ENCODE measurements at places on chromosomes 12 and 14.

GRCh38 chr12:28750946-28751685, 398.0 kb upstream of the FAR2 start:
- peak; percentile 16 for DNase-seq

GRCh38 chr14:73462048-73462715, 3.8 kb upstream of the NUMB start:
- peak; percentile 55 for DNase-seq

DNA sequence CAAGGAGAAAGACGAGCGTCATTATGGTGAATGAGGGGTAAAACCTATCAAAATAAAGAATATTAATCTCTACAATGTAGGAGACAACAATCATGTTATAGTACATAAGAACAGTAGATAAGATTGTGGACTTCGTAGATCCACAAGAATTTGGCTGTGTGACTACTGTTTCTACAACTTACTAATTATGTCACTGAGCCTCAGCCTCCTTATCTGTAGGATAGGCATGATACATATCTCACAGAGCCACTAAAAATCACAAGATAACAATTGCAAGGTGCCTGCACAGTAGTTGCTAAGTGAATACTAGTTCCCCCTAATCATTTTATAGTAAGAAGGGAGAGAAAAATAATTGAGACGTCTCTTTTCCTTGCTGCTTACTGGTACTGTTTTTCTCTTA, 78.2 kb upstream of the STAC3 start:
- DNase-seq: no peak

- peak; percentile 71 for DNase-seq
These were observed 157.7 kb downstream of the TTC7B start for GRCh38 chr14:90658541-90658967.

DNA sequence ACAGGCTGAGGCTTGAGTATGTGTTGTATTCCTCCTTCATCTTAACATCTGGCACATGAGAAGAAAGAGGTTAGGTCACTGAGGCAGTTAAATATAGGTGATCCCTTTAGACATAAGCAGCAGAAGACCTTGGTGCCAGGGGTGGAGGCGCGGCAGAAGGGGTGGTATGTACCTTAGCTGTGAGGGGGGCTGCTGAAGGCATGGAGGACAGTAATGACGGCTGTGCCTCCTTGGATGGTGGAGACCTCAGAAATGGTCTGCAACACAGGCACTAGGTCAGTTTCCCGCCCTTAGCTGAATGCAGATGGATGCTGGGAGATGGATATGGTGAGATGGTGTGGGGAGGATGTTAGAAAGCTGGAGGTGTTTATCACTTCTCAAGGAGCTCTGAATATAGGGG, 1.5 kb upstream of the PNMA1 start:
- DNase-seq: no peak

- DNase-seq: no peak
These were observed 27.4 kb downstream of the RAB21 start for GRCh38 chr12:71782017-71782416.

- peak; percentile 27 for DNase-seq
These were observed 572 bp downstream of the EFS start for GRCh38 chr14:23364164-23365035.

GRCh38 chr12:96326628-96327227, 73.5 kb downstream of the CDK17 start:
- no peak for DNase-seq

DNA sequence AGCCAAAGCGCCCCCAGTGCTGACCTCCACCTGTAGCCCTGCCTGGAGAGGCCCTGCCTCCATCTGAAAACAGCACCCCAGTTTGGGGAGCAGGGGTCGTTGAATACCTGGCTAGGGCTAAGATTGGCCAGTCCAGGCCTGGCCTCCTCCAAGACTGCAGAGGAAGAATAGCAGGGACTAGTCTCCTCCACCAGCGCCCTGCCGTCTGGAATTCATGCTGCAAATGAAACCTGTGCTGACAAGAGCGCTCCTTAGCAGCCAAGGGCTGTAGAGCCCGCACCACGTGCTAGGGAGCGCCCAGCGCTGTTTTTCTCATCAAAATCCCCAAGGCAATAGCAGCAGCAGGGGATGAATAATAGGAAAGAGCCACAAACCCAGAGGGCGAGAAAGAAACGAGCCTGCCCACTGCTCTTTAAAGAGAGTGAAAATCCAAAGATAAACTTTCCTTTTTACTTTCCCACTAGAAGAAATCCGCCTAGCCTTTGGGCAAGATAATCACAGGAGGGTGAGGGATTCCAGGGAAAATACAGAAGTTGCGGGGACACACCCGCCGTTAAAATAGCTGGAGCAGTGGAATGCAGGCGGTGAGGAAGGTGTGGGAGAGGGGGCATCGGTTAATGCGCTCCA, 3.3 kb downstream of the COL2A1 start:
- DNase-seq: peak; percentile 67

DNA sequence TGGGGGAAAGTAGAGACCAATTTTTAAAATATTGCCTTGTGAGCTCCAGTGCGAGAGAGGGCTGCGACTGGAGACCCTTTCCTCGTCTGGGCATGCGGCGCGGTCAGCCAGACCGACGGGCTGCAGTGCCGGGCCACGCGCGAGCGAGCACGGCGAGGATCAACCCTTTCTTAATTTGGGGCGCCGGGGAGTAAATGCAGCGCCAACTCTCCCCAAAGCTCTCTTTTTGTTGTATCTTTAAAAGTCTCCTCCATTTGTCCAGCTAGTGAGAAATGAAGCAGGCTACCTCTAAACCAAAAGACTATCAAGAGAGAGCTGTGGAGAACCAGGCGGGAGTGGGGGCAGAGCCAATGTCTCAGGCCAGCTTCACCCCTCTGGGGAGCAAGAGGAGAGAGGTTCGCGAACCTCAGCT, 1.4 kb downstream of the SIX1 start:
- no peak for DNase-seq

DNA sequence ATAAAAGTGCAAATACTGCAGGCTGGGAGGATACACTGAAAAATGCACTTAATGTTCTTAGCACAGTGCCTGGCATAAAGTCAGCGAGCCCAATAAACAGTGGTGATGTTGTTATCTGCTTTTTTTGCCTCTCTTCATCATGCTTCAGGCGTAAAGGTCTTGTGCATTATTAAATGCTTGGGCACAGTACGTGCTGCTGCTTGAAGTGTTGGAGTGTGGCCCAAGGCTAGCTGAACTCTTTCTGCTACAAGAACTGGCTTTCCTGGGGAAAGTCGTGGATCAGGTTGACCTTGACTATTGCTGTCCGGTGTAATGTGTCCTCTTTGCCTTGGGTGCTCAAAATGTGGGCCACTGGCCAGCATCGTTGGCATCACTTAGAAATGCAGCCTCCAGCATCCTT, 43.0 kb downstream of the SMOC1 start:
- DNase-seq: no peak

GRCh38 chr12:58575256-58575655, 345.0 kb downstream of the LRIG3 start:
- DNase-seq: peak; percentile 66

DNA sequence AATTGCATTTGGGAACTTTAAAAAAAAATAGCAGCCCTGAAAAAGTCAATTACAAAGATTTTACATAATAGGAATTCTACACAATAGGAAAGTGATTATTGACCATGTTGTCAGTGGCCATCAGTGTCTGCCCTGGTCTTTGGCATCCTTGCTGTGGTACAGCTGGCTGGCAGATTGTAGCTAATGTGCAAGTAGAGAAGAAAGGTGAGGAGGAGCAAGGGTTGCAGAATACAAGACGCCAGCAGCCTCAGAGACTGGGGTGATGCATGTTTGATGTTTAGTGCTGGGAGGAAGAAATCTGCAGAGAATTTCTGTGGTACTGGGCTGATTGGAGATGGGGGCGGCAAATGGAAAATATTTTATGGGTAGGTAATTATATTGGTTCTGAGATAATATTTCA, 322.9 kb downstream of the TMEM117 start:
- no peak for DNase-seq

DNA sequence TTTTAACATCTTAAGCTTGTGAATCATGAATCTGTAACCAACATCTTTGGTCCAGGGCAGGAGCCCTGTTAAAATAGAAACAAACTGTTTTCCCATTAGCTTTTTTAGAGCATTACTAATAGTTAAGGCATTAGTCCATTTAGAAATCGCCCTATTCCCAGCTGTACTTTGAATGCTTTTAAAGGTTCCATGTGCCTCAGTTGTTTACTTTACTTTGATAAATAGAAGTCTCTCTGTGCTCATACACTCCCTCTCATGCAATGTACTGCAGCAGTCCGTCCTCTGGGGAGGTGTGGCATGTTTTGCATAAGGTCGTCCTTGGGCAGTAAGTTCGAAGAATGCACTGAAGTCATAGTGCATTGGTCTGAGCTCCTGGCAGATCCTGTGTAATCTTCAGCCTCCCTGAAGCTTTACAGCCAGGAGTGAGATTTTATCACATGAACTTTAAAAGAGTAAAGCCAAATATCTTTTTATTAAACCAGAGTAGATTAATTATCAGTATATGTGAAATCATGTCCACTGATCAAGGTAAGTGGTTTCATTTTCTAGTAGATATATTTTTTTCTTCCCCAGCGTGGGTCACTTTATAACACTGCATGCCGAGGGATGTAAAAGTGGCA, 134.7 kb downstream of the FGD4 start:
- peak; percentile 99 for DNase-seq

GRCh38 chr14:99012703-99013102, 259.3 kb downstream of the BCL11B start:
- no peak for DNase-seq

- no peak for DNase-seq
These were observed 64.3 kb upstream of the RBM19 start for GRCh38 chr12:114030451-114030850.

DNA sequence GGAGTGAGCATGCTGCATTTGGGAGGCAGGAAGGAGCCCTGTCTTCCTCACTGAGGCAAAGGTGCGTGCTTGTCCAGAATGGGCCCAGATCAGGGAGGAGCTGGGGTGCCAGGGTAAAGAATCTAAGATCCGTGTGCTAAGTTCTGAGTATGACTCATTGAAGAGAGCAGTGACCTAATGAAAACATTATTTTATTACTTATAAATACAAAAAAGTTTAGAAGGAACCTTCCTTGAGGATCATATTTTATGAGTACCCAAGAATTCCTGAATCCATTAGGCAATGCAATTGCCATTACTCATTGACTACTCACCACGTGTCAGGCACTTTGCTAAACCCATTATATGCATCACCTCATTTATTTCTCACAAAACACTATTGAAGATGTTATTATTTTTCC, 264.7 kb downstream of the EGLN3 start:
- DNase-seq: peak; percentile 74

DNA sequence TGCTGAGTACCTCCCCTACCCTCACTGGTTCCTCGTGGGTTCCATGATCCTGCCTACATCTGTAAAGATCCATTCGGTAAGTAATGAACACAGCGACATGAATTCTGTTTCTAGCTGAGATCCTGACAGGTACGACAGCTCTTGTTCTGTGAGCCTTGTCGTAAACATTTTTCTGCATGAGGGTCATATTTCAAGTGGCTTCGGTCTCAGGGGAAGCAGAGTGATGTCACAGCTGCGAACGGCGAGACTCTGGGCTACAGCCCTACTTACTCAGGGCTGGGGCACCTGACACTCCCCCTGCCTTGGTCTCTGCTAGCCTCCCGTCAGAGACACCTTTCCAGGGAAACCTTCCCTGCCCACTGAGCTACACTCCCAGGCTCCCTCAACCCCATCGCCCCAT, 85.8 kb downstream of the RBM19 start:
- DNase-seq: no peak

DNA sequence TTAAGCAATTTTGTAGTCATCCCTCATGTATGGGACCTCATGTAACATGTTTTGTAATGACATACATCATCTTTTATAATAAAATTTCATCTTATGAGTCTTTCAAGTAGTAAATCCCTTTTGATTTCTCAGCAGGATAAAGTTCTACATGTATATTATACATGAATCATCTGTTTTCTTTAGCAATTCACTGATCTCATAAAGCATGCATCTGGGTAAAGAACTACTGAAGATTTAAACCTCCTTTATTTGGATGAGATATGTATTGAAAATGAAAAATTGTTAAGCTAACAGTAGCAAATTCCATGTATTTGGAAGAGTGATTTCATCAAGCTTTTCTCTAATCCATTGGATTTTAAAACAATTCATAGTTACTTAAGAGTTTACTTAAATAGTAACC, 126.9 kb downstream of the KITLG start:
- peak; percentile 73 for DNase-seq

DNA sequence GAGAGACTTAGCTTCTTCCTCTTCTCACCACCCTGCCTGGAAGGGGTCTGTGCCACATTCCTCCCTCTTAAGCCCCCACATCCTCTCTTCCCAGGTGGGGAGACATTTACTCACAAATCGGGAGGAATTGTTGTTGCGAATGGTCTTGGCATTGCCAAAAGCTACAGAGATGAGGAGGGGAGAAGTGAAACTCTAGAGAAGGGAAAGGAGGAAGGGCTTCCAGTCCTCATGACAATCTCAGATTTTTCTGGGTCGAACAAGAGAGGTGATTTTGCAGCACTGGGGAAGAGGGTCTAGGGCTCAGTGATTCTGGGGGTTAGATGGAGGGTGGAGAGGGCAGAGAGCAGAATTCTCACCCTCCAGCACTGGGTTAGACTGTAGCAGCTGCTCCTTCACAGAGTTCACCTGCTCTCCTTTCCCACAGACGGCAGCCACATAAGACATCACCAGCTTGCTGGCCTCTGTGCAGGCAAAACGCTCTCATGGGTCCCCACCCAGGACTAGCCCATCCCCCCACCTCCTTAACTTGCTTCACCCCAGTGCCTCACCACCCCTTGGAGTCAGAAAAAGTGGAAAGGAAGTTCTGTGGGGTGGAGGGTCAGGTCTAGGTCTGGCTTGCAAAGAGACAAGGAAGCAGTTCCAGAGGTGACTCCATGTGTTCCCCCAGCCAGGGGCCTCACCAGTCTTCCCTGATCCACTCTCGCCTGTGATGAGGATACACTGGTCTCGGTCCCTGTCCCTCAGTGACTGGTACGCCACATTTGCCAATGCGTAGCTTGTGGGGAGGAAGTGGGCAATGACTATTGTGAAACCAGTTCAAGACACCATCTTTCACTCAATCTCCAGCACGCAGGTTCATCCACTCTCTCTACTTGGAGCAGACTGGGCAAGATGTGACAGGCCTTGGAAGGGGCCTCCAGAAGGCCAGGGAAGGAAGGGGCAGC, 2.7 kb downstream of the MYO1A start:
- no peak for DNase-seq

DNA sequence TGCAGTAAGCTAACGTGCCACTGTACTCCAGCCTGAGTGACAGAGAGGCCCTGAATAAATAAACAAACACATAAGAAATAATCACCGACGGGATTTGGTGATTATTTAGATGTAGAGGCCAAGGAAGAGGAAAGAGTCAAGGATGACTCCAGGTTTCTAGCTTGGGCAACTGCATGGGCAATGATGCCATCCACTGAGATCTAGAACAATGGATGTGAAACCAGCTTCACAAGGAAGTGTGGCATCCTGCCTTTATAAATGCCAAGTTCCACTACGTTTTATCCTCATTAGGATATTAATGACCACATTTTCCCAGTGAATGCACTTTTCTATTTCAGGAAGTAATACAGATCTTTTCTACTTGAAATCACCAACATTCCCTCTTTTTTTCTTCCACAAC, 10.9 kb upstream of the PTGER2 start:
- DNase-seq: no peak

DNA sequence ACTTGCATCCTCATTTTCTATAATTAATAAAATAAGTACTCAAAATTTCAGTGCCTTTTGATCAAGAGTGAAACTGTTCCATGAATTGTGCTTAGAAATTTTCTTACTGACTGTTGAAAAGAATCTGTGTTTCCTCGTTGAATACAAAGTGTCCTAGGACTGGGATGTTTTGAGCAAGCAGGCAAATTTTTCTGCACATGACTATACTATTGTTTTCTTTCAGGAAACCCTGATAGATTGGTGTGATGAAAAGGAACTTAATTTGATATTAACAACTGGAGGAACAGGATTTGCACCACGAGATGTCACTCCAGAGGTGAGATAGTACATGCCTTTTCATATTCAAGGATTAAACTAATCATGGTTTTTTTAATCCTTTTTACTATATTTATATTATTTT, 316.3 kb downstream of the GPHN start:
- no peak for DNase-seq

All from iris pigment epithelial cell (primary cell).